ENCODE measurements at places on chromosomes 3 and 15.

DNA sequence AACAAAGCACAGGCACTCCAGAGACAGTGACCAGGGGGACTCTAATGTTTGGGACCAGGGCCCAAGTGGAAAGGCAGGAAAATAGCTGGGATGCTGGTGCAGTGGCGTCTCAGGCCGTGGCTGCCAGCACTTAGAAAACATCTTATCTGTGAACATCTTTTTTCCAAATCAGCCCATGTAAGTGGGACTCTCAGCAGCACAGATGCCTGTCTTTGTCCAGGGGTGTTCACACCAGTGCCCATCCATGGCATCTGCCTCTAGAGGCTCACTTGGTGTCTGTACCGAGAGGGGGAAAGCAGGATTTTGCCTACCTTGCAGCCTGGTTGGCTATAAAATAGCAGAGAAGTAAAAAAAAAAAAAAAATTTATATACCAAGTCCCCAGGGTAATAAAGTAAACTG, 26.7 kb downstream of the SLC12A8 start:
- no peak for DNase-seq

- DNase-seq, result no peak
Measured at GRCh38 chr3:148763156-148763680, 64.4 kb upstream of the CPB1 start.

DNA sequence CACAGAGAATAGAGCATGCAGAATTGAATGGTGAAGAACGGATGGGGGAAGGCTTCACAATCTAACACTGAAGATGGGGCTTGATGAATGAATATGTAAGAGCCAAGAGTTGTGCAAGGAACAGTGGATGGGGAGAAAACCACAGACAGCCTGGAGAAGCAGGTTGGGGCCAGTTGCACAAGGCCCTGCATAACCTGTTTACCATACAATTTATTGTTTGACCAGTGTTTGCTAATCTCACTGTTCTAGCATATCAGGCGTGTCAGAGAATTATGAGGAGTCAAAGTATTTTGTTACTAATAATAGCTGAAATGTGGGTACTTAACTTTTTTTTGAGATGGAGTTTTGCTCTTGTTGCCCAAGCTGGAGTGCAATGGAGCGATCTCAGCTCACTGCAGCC, 36.4 kb downstream of the LINS1 start:
- DNase-seq, result no peak

DNA sequence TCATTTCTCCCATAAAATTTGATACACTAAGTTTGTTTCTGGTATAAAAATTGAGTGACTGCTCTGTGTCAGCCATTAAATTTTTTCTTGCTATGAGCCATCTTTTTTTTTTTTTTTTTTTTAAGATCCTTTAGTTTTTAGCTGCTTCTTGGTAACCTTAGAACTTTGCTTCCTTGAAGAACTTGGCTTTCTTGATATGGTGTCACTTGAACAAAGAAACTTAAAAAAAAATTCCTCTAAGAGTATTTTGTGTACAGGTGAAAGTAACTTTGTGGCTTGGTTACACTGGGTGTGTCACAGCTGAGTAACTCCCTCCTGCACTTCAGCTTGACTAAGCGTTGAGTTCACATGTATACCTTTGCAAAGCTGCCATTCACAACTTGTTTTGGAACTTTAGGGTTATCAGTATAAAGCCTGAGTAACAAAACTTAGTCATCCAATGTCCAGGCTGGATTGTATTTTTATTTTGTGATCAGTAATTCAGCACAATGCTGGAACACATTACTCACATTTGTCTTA, 6.5 kb downstream of the CHD2 start:
- no peak for DNase-seq

DNA sequence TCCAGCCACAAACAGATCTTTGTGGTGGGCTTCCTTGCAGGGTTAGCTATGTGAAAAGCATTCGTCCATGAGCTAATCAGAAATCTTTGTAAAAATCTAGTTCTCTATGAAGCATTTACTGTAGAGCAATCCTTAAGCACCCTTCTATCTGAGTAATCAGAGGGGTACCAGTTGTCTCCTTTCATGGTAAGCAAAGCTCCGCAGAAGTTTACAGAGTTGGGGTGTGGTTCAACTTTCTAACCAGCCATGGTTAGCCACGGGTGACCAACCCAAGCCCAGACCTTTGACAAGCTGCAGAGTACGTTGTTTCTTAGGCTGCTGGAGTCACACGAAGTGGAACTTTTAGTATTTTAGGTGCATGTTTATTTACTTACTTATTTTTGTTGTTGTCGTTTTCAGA, 77.4 kb downstream of the FLNB start:
- DNase-seq, result no peak

DNA sequence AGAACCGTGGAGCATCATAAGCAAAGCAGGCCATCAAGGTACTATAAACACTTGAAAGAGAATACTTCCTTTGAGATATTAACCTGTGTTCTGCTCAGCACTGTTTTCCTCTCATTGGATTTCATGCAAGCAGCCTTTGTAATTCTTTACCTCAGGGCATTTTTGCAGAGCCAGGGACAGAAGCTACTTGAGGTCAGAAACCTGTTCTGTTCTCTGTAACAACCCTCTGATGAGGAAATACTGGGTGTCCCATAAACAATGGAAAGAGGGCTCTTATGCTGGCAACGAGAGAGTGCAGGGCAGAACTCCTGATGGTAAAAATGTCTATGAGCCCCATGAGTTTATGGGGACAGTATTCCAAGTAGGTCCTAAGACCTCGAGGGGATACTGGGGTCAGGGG, 66.0 kb downstream of the DCLK3 start:
- DNase-seq, result peak; percentile 19

- DNase-seq, result peak; percentile 14
Measured at GRCh38 chr3:150412561-150413231, 4.6 kb downstream of the TSC22D2 start.

- DNase-seq, result no peak
Measured at GRCh38 chr3:49219132-49219531, 47.7 kb downstream of the KLHDC8B start.

DNA sequence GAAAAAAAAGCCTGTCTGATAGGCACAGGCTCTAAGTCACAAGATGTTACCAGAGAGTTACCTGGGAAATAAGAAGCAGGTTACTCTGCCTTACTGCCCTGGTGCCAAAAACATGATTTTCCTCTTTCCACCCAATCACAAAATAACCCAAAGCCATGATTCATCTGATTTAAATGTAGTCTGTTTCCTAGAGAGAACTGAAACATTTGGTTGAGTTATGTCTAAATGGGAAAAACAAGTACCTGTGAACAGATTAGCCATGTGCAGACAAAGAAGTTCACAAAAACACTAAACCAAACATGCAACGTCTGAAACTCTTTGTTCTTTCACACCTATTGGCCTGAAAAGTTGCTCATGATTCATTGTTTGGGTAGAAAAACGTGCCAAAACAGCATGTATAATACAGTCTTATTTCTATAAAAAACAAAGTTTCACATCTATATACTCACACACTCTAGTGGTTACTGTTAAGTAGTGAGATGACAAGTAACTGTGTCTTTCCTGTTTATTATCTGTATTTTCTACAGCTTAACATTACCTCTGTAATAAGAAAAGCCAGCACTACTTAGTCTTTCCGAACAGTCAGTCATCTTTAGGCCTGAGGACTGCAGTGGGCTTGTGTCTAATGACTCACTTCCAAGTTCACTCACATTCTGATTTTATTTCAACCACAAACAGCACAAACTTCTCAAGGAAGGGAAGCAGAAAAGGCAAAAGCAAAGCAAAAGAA, 30.2 kb downstream of the FAM174B start:
- no peak for DNase-seq

DNA sequence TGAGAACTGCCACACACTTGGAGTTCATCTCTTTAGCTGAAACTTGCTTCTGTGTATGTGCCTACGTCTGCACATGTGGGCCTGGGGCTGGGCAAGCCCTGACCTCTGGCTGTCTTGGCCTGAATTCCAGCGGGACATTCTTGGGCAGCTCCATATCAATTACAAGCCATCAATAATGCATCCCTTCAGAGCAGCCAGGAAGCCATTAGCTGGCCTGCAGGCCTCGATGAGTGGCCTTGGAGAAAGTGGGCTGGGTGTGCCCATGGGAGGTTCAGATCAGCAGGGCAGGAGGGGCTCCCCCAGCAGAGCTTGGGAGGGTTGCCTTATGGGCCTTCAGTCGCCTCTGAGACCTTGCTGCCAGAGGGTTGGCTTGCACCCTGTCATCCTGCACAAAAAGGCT, 124.1 kb downstream of the ETFA start:
- no peak for DNase-seq

DNA sequence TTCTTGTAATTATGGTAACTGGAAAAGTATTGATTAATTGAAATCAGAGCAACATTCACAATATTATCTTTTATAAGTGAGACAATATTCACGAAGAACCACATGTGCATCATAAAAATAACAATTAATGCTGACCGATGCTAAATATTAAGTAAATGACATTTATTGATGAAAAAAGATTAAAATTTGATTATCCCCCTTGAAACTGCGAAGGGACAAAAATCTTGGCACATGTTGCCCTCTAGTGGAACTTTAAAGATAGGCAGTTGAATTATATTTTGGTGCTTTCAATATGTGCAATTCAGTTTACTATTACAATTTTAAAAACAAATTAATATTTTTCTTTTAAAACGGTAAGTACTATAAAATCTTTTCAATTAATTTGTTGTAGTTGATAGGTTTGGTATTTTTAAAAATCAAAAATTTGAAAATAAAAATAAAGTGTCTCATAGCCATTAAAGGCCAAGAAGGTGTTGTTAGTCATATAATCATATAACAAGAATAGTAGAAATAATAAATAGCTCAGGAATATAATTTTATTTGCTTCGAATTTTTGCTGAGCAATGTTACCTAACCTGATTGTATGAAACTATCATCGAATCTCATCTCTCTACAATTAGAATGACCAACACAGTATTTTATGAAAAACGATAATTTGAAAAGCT, 270.2 kb downstream of the ROBO1 start:
- DNase-seq, result no peak

GRCh38 chr15:83105440-83105839, 2.0 kb upstream of the TM6SF1 start:
- DNase-seq, result no peak

- DNase-seq, result peak; percentile 68
Measured at GRCh38 chr3:142148792-142149672, at the start of gene TFDP2. TSS of gene TFDP2 (minus strand) at chr3:142149544. CDS start at chr3:142101749, 47,795 bp downstream.

- DNase-seq, result peak; percentile 12
Measured at GRCh38 chr15:59170295-59171066, 36.2 kb upstream of the LDHAL6B start.

DNA sequence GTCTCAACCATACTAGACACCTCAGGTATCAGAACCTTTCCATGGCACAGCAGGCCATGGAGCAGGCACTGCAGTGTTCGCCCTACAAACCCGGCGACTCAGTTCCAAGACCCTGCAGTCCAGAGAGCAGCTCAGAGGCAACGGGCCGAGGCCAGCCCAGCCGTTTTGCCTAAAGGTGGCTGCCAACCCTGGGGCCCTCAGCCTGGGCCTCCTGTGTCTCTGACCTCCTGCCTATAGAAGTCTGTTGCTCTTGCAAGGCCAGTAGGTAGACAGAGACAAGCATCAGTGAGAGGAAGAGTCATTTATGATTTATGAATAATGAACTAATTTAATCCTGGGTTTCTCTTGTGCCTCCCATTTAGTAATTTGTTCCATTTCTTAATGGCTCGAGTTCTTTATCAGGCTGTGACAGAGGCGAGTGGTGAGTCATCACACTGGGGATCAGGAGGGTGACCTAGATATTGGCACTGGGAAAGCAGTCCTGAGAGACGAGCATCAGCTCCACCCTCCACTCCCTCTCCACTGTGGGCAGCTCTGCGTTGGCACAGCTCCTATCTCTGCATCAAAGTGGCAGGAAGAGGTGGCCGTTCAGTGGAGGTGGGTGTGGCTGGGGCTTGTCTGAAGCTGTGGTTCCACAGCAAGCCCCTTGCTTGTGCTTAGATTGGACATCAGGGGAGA, 79.8 kb downstream of the ABHD5 start:
- DNase-seq, result peak; percentile 27

Data from DMS79 treated with DMSO at 0.1 percent for 48 hours (cell line).